Effector memory CD8-positive, alpha-beta T cell (primary cell): ENCODE measurements at places on chromosomes 1 and 21.
A peak's percentile ranks its signal among the peaks of the same experiment; 100 is the strongest.

DNA sequence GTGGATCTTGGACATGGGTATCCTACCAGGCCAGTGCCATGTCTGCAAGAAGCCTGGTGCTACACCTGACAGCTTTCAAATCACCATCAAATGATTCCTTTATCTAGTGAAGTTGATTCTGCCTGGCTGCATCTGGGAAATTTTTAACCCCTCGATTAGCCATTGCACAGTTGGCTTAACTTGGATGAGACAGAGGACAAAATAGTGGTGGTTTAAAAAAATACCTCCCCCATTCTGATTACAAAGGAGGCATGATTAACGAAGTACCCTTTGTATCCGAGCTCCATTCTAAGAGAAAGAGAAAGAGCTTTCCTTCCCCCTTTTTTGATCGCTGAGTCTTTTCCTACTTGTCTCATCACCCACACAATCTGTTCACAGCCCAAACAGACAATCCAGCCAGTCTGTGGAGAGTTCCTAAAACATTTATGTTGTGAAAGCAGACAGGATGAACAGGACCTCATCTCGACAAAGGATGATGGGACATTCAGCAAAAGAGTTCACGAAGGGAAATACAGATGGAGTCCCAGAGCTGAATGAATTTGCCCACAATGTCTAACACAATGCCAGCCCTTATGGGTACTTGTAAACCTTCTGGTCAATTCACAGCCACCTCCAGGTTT lies 20.5 kb downstream of the WLS start:
- no peak for DNase-seq

DNA sequence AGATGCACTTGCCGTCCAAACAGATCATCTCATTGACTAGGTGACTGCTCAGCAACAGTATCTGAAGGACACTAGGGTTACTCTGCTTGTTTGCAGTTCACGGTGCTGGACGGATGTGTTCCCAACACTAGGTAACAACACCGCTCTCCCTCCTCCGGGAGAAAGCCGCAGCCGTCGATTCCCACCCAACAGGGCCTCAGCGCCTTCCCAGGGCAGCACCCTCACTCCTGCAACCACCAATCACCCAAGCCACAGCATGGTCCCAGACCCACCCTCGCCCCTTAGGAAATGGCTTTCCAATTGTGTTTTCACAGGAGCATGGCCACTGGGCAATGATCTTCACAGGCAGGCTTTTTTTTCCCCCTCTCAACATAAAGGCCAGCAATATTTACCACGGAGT lies 779 bp downstream of the TLR5 start:
- DNase-seq: no peak

DNA sequence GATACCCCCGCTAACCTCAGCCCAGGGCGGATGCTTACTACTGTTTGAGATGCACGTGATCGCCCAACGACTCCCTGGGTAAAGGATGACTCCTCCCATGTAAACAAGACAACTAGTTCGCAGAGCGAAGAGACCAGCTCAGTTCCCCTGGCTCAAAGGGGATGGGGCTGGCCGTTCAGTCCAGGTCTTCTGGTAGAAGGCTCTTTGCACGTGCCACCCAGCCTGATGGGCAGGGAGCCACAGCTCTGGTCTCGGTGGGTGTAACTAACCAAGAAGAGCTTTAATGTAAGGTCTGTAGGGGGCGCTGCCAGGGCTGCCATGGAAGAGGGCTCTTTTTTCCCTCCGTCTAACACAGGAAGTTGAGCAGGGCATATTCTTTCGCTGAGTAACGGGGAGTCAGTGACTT lies 49.4 kb upstream of the PARP1 start:
- DNase-seq: peak; percentile 58

DNA sequence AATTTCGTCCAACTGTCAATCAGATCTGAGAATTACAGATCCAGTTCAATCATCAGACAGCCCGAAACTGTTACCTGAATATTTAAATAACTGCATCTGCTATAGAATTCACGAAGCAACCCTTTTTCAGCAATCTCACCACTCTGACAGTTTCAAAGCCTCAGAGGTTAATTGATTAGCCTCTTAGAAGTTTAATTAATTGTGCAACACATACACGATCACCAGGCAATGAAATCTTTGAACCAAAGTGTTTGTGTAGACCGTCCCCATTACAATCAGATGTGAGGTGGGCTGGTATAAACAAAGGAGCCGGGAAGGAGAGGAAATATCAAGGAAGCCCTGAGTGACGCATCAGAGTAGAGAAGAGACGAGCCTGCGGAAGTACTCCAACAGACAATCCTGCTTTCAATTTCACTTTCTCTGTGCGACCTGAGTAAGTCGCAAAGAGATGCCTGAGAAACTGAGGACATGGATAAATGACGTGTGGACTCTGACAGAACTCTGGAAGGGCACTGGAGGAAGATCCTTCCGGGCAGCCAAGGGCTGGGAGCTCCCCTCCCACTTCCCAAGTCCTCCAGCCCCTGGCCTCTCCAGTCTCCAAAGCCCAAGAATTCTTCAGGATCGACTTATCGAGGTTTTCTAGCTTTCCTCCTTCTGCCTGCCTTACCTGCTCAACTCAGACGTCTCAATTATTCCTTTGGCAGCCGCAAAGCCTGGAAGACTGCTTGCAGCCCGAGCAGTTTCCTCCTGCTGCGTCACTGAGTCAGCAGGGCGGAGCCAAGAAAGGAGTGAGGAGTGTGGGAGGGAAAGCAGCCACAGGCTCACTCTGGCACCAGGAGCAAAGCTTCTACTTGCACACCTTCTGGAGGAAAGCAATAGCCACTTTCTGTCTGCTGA lies at the start of gene RNASEL:
TSS of gene RNASEL (minus strand) at position 757 of the 897 bp plus-strand sequence. CDS start 2,450 bp downstream, outside the sequence.
- peak; percentile 49 for DNase-seq

DNA sequence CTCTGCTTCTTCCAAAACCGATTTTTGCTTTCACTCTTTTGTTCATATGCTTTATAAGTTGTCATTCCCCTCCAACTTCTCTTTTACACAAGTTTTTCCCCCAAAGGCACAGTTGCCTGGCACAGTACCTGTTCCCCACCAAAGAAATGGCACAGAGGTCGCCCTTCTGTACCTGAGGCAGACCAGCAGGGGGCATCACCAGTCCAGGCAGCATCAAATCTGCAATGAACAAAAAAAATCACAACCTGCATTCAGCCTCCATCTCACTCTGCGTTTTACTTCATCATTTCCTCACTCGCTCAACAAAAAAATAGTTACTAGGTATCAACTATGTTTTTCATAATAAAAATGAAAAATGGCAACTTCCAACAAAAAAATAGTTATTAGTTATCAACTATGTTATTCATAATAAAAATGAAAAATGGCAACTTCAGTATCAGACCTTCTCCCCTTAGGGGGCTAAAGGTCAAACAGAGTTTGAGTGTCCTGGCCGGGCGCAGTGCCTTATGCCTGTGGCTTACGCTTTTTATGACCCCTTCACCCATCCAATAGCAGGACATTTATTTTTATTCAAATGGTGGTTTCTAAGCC lies 4.1 kb downstream of the EIF2D start:
- DNase-seq: peak; percentile 48

DNA sequence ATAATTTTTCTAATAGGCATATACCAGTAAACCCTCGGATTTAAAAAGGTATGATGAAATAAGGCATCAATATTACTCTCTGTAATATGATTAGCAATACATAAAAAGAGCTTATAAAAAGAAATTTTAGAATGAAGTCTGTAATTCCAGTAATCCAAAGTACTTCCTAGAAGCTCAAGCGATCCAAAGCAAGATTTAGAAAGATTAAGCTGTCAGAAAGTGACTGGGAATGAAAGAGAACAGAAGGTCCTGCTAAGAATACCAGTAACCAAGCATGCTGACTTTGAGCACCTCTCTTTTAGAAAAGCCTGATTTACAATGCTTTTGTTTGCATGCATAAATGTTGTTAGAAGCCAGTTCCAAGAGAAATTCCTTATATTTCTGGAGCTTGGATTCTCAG lies 125.1 kb downstream of the GIPC2 start:
- DNase-seq: no peak

GRCh38 chr1:118338936-118339335 lies 153.9 kb upstream of the SPAG17 start:
- DNase-seq: no peak

GRCh38 chr1:235160383-235160956 lies 580 bp downstream of the RBM34 start:
- no peak for DNase-seq

- DNase-seq: no peak
These were observed 86.8 kb upstream of the RAB4A start for GRCh38 chr1:229184066-229184465.

- DNase-seq: no peak
These were observed 33.4 kb downstream of the SLAMF6 start for GRCh38 chr1:160489513-160490261.

DNA sequence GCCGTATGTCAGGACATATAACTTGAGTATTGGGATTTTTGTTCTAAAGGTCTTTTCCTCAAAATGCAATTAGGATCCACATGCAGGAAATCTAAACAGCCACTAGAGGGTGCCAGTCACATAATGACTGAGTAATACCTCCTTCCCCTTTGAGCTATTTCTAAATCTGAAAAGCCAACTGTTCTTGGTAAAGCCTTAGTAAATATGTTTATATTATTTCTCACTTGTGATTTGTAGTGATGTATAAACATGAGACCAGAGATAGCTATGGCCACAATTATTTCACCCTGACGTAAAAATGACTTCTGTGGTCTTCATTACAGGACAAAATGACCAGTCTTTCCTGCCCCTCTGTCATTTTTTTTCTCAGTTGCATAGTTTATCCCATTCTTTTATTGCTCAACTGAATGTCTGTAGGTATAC lies 41.0 kb upstream of the DR1 start:
- DNase-seq: peak; percentile 46

- DNase-seq: no peak
These were observed 9.2 kb downstream of the GNB1 start for GRCh38 chr1:1881727-1882126.

- no peak for DNase-seq
These were observed 100.9 kb upstream of the ST6GALNAC5 start for GRCh38 chr1:76766381-76766780.

DNA sequence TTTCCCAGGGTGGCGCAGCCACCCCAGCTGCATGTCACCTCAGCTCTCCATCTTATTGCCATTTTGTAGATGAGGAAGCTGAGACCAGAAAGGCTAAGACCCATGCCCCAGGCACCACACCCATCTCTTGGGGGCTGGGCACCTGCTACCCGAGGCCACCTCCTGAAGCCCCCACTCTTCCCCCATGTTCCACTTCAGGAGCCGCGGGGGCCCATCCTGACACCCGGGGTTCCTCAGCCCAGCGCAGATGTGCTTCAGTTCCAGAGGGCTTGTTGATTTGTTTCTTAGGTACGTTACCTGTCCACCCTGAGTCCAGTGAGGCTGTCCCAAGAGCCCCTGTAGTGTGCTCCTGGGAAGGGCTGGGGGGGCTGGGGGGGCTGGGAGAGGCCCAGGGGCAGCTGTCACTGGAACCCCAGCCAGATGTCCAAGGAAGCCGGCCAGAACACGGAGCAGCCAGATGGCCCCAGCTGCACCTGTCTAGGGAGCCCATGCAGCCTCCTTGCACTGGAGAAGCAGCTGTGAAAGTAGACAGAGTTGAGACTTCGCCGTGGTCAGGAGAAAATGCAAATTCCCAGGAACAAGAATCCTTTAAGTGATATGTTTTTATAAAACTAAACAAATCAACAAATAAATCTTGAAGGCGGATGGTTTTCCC lies 17.1 kb upstream of the CCDC27 start:
- no peak for DNase-seq

DNA sequence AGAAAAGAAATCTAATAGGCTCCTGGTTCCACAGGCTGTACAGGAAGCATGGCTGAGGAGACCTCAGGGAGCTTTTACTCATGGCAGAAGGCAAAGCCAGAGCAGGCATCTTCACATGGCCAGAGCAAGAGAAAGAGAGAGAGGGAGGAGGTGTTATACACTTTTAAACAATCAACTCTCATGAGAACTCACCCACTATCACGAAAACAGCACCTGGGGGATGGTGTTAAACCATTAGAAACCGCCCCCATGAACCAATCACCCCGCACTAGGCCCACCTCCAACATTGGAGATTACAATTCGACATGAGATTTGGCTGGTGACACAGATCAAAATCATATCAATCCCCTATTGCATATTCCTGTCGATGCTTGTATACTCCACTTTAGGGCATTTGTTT lies 93.5 kb downstream of the MRPL39 start:
- DNase-seq: no peak

DNA sequence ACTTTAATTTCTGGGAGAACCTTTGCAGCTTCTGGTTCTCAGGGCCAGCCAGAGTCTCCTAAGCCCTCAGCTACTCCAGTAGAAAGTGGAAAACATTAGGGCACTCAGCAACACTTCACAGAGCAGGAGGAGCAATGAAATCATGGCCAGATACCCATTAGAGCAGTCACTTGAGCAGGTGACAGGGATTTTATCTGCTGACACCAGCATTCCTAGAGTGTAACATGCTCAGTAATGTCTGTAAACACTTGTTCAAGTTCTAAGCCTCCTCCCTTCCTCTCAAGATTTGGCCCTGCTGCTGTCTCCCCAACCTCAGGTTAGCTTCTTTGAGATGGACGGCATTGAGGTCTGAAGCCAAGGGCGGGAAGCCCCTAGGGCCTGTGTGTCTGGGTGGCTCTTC lies 218.0 kb downstream of the GRIK3 start:
- DNase-seq: no peak

GRCh38 chr1:225710804-225711203 lies 57.9 kb upstream of the ENAH start:
- DNase-seq: no peak

DNA sequence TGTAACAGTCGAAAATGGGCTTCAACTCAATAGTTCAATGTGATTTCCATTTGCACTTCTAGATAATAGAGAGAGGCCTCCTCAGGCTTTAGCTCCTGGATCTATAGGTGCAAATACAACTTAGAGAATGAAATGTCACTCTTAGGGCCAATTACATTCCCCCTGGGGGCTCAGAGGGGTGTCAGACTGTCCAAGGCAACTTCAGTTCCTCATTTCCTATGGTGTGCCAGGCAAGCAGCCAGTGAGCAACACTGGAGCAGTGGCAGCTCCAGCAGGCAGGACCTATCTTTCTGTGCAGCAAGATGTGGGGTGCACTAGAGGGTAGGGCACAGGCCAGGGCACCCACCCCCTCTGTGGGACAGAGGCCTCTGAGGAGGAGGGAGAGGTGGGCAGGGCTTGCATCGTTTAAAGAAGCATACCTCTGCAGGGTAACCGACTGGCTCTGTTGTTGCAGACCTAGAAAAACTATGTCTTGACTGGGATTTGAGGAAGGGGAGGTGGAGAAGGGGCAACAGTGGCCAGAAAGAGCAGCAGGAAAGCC lies 97.3 kb downstream of the SUSD4 start:
- DNase-seq: no peak

- no peak for DNase-seq
These were observed 29.8 kb downstream of the GPR137B start for GRCh38 chr1:236172041-236172579.

DNA sequence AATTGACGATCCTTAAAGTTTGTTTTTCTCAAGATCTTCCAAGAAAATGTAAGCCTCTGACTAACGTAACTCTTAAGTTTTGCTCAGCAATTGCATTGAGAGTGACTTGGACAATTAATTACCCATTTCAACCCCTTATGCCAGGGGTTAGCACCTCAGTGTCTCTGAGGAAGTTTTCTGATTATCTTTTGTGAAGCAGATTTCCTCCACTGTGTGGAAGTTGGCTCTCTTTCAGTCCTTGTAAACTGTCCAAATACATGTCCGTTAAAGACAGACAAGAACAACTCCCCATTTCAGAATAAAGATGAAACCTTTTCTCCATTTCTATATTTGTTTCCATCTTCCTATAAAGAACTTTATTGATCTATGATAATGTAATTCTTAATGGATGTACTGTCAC lies 296.4 kb upstream of the FMN2 start:
- no peak for DNase-seq

GRCh38 chr1:63663301-63663700 lies 70.1 kb downstream of the PGM1 start:
- no peak for DNase-seq
